ELF-1 (cell line): ENCODE measurements at places on chromosomes 12 and 14.

DNA sequence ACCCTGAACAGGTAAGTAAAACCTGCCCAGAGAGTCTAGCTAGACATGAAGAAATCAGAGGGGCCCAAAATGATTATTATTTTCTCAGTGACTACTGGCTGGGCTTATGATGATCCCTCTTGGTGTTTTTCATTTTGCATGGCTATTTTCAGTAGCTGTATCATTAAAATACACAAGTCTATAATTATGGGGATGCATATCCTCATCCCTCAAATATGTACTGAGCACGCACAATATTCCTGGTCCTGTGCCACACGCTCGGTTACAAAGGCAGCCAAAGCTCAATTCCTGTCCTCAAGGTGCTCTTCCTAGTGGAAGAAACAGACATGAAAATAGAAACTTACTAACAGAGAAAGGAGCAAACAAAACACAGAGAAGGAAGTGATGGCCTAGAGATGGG lies 180.0 kb downstream of the DAD1 start:
- no peak for DNase-seq

GRCh38 chr12:32522331-32523221 lies 123.2 kb downstream of the FGD4 start:
- DNase-seq: no peak

DNA sequence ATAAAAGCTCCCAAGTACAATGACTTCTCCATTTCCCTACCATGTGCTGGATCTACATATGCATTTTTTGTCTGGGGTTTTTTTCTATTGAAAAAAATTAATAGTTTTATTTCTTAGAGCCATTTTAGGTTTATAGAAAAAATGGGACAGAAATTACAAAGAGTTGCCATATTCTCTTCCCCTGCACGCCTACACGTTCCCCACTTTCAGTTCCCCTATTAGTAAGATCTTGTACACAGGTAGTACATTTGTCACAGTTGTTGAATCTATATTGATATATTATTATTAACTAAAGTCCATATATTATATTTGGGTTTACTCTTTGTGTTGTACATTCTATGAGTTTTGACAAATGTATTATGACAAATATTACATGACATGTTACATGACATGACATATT lies 35.7 kb downstream of the SIX6 start:
- DNase-seq: no peak

DNA sequence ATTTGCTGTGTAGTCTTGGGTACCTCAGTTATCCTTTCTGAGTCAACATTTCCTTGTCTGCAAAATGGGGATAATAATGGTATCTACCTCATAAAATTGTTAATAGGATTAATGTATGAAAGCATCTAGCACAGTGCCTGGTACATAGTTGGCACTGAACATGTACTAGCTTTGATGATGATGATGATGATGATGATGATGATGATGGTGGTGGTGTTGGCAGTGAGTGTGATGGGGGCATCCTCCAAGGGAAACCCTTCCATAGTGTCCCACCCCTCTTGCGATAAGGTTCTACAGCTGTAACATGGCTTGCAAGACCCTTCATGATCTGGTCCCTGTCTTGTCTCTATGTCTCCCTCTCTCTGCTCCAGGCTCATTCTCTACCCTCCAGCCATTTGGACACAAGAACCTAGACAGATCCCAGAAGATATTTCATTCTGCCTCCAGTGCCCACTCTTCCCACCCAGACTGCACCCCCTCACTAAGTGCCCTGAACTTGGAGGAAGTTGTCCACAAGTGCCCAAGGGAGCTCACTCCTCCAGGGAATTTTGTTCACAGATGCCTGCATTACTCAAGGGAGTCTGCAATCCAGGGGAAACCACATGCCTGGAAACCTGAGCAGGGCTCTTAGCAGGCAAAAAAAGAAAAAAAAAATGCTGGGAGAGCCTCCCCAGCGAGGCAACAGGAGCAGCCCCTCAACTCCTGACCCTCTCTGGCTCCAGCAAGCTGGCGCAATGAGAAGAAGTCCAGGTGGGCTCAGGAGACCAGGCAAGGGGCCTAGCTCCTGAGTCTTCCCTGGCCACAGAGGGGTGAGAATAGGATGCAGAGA lies 10.1 kb upstream of the BDKRB1 start:
- no peak for DNase-seq

GRCh38 chr12:67871231-67871630 lies 118.0 kb upstream of the IFNG-AS1 start:
- DNase-seq: no peak

- no peak for DNase-seq
Observed at GRCh38 chr14:93266127-93266526, 59.1 kb downstream of the UBR7 start.

DNA sequence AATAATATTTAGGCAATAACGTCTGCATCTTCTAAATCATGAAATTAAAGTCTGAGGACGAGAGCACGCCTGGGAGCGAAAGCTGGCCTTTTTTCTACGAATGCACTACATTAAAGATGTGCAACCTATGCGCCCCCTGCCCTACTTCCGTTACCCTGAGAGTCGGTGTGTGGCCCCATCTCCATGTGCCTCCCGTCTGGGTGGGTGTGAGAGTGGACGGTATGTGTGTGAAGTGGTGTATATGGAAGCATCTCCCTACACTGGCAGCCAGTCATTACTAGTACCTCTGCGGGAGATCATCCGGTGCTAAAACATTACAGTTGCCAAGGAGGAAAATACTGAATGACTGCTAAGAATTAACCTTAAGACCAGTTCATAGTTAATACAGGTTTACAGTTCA lies 19.3 kb downstream of the CKB start:
- no peak for DNase-seq

DNA sequence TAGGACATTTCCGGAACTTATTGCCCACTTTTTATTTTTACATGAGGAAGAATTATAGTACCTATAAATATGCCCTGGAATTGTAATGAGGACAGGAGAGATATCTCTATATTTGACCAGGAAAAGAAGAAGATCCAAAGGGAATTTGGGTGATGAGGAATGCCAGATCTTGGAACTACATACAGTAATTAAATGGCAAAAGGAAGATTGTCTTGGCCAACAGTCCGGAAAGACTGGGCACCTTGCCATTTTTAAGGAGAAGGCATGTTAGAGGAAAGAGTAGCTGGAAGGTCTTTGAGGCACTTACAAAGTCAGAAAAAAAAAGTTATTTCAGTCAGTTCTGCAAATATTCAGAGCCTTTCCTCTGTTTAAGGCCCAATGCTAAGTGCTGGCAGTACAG lies 616.4 kb downstream of the MED13L start:
- no peak for DNase-seq

DNA sequence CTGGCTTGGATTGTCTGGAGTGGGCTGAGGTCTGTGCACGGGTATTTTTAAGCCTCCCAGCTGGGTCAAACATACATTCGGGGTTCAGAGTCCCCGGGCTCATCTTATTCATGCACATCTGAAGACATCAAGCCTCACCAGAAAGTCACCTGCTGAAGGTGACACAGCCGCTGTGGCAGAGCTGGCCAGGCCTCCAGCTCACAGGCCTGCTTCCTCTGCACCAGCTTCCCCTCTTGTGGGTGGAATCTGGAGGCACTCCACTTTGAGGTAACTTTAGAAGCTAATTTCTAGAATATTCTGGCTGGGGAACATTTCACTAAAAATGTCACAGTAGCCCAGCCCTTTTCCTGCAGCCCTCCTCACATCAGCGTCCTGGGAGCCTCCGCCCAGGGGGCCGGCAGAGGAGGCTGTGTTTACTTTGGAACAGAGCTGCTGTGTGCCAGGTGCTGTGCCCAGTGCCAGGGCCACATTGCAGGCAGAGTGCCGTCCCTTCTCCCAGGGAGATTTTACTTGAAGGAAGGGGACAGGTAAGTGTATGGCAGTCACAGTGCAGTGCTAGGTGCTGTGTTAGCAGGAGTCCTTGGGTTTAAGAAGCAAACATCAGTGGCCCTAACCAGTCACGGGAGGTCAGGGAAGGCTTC lies 62.2 kb downstream of the TSPAN11 start:
- DNase-seq: no peak

GRCh38 chr14:52175982-52176502 lies 91.5 kb upstream of the PTGDR start:
- DNase-seq: no peak

DNA sequence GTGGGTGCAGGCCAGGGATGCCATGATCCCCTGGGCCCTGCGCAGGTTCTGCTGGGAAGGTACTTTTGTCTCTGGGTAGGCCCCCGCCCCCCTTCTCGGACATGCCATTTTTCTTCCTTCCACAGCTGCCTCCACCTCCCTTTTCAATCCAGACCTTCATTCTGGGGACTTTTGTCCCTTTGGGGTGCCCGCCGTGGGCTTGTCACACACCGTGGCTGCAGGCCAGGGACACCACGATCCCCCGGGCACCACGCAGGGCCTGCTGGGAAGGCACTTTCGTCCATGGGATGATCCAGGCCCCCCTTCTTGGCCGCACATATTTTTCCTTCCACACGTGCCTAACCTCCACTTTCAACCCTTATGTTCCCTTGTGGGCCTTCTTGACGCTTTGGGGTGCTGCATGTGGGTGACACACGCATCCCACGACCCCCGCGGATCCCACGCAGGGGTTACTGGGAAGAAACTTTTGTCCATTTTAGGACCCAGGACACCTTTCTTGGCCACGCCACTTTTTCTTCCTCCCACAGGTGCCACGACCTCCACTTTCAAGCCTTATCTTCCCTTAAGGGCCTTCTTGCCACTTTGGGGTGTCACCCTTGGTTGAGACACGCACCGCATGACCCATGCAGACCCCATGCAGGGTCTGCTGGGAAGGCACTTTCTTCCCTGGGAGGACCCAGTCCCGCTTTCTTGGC lies 272.5 kb downstream of the ALG10 start:
- DNase-seq: no peak

- no peak for DNase-seq
Observed at GRCh38 chr14:66965831-66966230, 223.4 kb upstream of the GARIN2 start.

- no peak for DNase-seq
Observed at GRCh38 chr12:77377116-77377515, 311.7 kb upstream of the E2F7 start.

DNA sequence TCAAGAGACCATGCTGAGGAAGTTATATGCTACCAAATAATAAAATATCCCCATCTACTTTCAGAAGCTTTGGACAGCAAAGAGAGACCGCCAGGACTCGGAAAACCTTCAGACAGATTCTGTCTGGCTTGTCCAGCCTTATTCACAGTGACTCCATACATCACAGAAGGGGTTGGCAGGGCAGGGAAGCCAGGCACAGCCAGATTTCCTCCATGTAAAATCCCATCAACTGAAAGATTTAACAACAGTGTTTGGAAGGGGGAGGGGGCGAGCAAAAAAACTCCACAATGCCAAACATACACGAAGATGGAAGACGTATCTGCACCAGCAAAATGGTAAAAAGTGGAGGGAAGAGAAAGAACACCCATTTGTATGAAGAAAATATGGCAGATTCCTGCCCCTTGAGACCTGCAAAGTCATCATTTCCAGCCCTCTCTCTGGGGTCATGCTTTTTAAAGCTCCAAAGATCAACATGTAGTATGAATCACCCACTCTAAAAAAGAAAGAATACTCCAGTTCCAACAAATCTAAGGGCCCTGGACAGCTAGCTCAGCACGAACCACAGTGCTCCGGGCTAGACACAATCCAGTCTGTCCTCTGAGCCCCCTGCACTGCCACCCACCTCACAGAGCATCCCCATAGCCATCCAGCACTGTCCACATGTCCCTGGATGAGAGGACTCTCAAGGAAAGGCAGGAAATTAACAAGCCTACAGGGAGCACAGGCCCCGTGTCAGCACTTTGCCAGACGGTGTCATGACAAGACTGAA lies 116.4 kb downstream of the DICER1 start:
- DNase-seq: no peak

- DNase-seq: peak; percentile 33
Observed at GRCh38 chr14:89294060-89294459, 123.0 kb downstream of the FOXN3 start.

- DNase-seq: no peak
Observed at GRCh38 chr14:103301512-103302354, 32.3 kb upstream of the EIF5 start.

DNA sequence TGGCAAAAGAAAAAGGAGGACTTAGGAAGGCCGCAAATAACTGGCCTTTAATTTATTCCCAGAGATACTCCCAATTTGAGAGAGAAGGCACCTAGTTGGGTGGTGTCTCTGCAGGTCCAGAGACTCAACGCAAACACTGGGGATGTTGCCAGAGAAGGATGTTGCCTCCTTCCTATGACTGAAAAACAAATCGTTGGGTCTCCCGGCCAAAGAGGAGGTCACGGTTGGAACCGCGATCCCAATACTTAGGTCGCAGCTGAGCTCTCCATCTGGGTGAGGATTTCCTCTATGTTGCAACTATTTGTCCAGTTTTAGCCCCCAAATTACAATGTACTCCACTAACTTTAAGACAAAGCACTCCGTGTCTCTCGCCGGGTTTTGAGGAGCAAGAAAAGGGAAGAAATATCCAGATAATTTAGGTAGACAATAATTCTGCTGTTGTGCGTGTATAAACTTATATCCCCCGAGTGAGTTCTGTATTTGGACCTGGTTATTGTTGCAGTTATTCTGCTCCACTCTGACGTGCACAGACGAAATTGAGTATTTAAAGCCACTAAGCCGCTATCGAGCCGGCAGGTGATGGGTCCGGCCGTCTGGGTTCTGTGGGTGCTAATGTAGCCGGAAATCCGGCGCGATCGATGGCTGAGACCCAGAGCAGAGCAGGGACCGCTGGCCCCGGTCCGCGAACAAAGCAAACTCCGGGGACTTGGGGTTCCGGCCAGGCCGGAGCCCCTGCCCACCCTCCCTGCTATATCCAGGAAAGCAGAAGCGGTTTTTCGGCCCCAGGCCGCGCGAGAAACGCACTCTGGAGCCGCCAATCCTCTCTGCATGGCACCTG lies 5.7 kb downstream of the HOXC12 start:
- no peak for DNase-seq

DNA sequence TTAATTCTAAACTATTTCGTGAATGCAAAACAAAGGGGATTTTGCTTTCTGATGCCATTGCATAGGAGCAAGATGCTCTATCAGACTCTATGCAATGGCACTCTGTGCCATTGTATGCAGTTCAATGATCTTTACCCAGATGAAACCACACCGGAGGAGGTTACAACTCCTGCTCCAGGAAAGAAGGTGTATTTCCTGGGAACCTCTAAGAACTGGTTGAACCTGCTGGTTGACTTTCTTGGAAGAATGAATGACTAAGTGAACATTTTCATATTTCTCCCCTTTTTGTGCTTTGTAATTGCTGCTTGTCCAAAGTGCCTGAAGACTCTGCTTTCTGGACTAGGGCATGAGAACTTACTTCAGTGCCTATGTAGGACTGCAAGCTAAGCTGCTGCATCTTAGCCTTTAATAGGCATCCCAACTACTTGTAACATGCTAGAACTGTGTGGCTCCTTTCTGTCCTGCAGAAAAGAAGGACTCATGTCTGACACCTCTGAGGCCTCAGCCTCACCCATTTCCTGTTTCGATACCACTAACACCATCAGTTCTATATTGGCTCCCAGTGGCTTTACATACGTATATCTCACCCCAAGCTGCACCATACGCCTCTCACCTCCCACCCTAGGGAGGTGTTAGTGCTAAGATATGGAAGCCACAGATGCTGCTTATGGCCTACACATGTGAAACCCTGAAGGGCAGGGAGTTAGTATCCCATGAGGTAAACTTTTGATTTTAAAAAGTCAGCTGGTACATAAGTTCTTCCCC lies 193.5 kb upstream of the CNOT2 start:
- no peak for DNase-seq
